ENCODE measurements at places on chromosomes 2 and 18.

DNA sequence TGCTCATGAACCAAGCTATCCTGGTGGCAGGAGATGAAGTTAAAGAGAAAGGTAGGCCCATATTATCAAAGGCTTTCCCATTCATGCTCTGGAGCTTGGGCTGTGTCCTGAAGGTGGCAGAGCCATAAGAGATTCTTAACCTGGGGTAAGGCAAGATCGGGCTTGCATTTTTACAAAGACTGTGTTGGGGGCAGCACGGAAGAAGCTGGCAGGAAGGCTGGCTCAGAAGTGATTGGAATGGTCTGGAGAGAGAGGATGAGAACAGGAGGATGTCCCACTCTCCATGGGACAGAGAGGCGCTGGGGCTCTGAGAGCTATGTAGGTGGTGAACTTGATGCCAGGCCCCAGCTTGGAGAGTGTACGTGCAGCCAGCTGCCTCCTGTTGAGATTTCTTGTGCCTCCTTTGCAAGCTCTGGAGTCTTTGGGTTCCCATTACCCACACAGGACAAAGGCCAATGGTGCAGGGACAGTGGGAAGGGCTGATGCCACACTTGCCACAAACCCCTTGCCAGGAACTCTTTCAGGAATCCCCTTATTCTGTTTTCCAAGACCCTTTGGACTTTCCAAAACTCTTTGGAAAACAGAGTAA, 40.6 kb upstream of the FZD5 start:
- no peak for DNase-seq

GRCh38 chr2:48482313-48482712, 47.6 kb upstream of the STON1 start:
- DNase-seq, result peak; percentile 70

GRCh38 chr2:8298783-8299182, 383.1 kb upstream of the ID2 start:
- DNase-seq, result no peak

DNA sequence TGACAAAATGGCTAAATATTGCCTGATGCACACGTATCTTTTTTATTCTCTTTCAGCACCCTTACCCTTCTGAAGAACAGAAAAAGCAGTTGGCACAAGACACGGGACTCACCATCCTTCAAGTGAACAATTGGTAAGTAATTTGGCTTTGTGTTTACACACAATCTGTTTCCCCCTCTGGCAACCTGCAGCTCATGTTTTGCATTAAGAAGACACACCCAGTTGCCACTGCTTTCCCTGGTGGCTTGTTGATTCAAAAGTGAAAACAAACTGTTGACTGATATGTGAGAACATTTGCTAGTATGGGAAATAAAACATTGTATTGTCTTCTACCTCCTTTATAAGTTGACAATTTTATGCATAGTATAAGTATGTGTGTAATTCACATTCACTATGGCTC, 113.0 kb downstream of the MEIS1 start:
- no peak for DNase-seq

DNA sequence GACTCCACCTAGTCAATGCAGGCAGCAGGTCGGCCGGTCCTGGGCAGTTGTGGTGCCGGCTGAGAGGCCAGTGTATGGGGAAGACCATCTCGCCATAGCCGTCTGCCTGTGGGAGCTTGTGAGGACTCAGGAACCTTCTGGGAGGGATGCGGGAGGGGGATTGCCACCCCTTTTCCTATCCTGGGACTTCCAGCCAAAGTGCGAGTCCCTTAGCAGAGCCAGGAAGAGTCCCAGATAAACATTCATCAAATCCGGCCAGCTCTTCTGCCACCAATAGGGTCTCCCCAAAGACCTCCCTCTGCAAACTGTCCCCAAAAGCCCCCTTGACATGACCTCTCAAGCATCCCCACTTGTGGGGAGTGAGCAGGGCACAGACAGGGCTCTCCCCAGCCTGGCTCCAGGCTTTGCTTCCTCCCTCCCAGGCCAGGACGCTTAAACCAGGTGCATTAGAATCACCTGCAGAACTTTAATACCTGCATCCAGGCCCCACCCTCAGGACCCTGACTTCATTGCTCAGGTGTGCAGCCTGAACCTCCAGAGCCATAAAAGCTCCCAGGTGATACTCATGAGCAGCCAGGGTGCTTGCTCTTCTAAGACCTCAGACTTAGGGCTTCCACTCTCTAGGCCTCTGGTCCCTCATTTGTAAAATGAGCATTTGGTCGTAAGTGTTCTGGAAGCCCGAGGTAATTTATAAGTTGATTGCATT, 159.3 kb downstream of the CAPN13 start:
- DNase-seq, result no peak

GRCh38 chr2:221100467-221101089, 471.5 kb downstream of the EPHA4 start:
- peak; percentile 30 for DNase-seq

DNA sequence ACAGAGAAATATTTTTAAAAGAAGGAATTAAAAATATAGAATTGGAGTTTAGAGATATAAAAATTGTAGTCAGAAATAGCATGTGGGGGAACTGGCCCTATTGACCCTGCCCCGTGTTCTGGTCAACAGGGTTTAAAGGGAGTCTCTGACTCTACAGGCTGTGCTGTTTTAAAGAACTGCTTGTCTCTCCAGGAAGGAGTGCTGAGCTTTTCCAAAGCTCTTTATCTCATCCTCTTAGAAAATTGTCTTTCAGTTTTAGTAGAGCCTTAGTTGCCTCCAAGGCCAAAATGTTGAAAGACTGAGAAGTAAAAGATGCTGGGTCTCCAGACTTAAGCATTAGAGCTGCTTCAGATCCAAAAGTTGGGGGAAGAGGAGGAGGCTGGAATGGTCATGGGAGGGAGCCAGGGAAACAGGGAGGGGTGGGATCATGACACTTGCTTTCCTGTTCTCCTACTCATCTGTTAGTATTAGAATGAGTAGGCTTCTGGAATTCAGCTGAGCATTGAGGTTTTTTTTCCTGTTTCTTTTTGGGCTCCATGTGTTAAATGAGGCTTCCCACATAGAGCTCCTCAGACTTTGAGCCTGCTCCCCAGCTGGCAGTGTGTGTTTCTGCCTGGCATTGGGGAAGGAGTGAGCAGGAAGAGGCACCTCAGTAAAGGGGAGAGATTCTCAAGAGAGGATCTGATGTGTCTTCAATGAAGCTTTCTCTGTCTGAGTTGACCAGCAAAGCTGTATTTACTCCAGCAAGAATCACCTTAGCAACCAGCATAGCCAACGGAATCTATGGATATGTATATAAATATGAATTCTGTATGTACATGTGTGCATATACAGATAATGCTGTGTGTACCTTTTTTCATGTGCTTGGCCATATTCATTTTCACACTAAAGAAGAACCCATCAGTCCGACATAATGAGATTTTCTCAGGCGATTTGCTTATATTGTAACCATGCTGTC, 186.8 kb upstream of the FBXO11 start:
- DNase-seq, result no peak

DNA sequence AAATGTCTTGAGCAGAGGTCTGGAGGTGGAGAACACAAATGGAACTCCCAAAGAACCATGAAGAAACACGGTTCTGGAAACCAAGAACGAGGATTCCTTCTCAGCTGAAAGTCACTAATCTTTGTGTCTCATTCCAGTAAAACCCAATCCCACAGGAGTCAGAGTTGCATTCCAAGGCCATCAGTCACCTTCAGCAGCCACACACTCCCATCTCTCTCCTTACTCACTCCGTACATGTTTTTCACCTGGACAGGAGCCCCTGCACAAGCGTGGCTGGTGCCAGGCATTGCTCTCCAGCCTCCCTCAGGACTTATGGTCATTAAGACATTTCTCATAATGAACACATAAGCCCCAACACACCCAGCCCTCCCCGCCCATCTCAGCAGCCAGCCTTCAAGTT, 175.4 kb upstream of the SIX2 start:
- no peak for DNase-seq

GRCh38 chr2:222320436-222321395, 21.9 kb upstream of the PAX3 start:
- DNase-seq, result no peak

DNA sequence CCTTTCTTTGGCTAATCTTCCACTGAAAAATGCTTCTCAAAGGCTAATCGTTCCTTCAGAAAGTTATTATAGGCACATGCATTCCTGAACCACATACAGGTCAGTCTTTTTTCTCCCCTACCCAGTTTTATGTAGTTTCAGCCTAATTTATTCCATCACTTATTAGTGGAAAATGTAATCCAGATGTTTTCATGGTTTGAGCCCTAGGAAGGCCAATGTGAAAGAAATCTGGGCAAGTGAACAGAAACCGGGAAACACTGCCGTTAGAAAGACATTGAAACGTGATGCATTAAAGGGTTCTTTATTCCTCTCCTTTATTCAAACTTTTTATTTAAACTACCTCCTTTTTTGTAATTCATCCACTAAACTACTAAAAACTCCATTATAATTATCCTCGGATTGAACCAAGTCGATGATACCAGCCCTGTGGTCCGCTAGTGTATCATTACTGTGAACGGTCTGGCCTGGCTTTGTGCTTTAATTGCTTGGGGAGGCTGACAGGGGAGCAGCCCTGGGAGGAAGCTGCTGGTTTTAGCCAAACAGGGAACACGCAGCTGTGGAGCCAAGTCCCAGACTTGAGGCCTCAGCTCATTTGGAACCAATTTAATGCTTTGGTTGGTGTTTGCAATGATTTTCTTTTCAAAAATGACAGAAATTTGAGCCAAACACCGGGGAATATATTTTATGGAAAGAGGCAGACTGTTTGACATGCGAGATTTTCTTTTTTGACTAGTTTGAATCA, 149.2 kb downstream of the ARHGAP28 start:
- DNase-seq, result no peak

DNA sequence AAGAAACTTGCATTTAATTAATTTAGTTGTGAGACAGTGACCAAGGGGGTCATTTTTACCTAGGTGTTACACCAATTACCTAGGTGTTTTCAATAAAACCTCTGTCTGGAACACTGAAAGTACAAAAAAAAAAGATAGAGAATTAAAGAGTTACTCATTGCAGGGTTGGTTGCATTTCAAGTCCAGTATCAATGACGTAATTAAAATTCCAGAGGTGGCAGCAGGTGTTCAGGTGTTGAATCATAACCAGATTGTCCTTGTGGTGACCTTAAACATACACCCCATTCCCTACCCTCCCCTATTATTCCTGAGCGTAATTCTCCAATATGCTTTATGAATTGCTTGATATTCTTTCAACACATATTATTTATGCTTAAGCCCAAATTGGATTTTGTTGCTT, 352.0 kb upstream of the SLC8A1 start:
- DNase-seq, result peak; percentile 19

DNA sequence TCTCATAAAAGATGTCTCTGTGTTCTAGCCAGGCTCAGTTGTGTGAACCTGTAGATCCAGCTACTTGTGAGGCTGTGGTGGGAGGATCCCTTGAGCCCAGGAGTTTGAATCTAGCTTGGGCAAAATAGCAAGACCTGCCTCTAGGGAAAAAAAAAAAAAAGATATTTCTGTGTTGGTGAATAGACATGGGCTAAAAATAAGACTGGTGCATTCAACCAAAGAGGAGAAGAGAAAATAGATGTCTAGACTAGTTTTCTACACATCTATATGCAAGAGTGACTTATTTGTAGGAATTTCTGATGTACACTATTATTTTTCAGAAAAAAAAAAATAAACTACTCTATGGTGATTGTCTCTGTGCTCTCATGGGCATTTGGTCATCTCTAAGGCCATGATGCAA, 555.1 kb downstream of the BCL11A start:
- no peak for DNase-seq

- peak; percentile 37 for DNase-seq
Observed at GRCh38 chr18:711310-711656, 1.1 kb downstream of the ENOSF1 start.

DNA sequence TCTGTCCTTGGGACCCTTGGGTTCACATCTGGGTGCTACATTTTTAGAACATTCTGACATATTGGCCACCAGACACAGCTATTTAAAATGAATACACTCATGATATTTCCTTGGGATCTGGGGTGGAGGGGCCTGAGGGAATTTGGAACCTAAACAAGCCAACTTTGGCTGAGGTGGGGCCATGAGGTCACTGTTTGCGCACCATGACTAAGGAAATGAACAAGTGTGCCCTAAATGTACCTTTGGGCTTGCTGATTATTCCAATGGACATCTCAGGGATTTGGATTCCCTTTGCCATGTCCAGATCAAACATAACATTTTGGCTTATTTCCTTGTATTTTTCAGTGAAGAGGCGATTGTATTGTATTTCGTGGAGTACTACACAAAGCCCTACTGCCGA, 80.5 kb upstream of the SEC11C start:
- no peak for DNase-seq

- no peak for DNase-seq
Observed at GRCh38 chr2:44107086-44107740, 61.5 kb upstream of the PPM1B start.

DNA sequence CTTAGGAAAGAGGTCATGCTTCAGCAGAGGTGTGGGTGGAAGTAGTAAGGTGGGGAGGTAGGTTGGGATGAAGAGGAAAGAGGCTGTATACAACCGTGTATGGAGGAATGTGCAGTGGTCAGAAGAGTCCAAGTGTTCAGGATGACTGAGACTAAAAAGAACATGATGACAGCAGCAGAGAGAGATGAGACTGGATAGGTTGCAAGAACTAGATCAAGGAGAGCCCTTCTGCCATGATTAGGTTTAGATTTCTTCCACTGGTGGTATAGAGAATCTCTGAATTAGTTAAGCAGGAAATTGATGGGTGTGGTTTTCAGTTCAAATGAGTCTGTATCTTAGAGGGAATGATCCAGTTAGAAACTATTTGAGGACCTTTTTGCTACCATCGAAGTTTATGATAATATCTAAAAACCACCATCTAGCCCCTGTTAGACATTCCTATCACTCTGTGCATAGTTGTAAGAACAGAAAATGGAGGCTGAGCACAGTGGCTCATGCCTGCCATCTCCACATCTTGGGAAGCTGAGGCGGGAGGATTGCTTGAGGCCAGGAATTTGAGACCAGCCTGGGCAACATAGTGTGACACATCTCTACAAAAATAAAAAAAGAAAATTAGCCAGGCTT, 221.0 kb downstream of the LTBP1 start:
- no peak for DNase-seq

- DNase-seq, result no peak
Observed at GRCh38 chr2:20164061-20164733, 60.7 kb downstream of the SDC1 start.

GRCh38 chr18:49457616-49458015, 2.8 kb downstream of the DYM start:
- no peak for DNase-seq

- DNase-seq, result no peak
Observed at GRCh38 chr18:57666818-57667497, 45.3 kb upstream of the NARS1 start.

DNA sequence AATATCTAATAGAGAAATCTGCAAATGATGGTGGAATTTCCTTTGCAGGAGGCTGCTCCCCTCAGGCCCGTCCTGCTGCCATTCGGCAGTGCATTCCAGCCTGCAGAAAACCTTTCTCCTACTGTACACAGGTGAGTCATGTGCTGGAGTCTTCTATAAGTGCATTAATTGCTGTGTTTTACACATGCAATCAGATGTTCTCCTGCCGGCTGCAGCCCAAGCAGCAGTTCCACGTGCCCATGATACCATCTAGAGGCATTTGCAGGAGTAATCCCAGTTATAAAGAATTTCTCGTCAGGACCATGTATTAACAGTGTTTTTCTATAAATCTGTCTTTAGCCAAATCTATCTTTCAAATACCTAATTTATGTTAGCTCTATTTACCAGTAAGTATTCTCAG, 304.7 kb upstream of the HNMT start:
- peak; percentile 3 for DNase-seq

- DNase-seq, result no peak
Observed at GRCh38 chr2:98805412-98806171, 74.7 kb upstream of the MGAT4A start.

All from left kidney (tissue), 8 donors.